ENCODE measurements at places on chromosomes 4 and X.
A peak's percentile ranks its signal among the peaks of the same experiment; 100 is the strongest.

DNA sequence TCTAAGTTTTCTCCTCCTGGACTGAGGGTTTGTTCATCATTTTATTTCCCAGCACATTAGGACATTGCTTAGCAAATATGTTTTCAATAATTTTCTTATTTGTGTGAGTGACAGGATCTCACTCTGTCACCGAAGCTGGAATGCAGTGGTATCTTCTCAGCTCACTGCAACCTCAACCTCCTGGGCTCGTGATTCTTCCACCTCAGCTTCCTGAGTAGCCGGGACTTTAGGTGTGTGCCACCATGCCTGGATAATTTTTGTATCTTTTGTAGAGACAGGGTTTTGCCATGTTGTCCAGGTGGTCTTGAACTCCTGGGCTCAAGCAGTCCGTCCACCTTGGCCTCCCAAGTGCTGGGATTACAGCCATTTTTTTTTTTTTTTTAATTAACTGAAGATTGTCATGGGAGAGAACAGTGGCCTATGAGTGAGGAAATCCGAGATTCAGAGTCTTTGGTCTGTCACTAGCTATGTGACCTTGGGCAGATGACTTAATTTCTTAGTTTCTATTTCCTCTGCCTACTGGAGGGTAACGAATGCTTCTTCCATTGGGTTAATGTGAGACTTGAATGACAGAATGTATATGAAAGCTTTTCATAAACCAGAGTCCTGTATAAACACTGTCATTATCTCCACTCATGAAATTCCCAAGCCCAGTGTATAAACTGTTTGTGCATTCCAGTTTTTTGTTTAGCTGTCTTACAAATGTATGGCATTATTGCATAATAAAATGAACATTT is 23.9 kb downstream of the MOB1B start:
- DNase-seq, result no peak

DNA sequence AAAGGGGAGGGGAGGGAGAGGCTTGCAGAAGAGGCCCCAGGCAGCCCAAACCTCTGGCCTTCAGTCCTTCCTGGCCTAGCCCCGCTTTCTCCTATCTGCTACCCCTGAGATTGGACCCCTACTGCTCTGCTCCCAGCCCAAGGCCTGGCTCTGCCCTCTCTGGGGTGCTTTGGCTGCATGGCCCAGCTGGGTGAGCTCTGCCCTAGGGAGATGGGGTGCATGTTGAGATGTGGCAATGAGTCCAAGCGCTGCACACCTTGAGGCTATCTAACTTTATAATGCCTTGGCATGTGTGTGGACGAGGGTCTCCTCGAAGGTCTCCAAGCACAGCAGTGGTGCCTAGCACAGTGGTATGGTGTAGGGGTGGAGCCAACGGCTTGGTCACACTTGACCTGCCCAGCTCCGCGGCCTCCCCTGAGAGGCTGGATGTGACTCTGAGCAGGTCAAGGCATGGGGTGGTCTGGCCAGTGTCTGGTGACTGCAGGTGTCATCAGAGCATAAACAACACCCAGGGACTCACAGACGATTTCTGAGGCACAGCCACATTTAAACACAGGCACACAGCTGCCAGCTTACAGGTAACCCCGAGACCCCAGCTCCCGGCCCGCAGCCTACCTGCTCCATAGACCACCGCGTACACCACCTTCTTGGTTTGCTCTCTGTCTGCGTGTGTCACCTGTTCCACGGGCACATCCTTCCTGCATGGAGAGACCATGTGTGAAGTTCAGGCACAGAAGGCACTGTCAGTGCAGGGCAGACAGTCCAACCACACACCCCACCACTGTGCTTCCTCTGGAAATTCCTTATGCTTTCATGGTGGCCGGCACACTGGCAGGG is 36.3 kb downstream of the NAT8L start:
- DNase-seq, result no peak

- no peak for DNase-seq
These were observed 28.2 kb upstream of the TCEAL4 start for GRCh38 chrX:103556963-103557612.

DNA sequence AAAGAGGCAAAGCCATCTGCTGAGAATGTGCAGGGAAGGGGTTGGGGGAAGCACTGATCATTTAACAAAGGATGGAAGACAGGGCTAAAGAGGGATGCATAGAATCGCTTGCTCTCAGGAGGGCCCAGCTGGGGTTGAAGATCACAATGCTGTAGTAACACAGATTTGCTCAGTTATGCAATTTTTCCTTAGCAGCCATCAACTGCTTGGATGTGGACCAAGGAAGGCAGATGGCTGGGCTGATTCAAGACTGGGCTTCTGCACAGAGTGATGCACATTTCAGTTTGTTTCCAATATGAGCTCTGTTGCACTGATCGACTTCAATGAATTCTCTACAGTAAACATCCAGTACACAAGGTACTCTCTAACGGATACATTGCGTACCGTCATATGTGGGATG is 127.8 kb upstream of the TBL1X start:
- peak; percentile 89 for DNase-seq

GRCh38 chrX:16185725-16186136 is 18.4 kb downstream of the MAGEB17 start:
- DNase-seq, result peak; percentile 62

- no peak for DNase-seq
These were observed 361.9 kb downstream of the PCDH19 start for GRCh38 chrX:100048156-100048555.

GRCh38 chr4:7971159-7971631 is 31.5 kb upstream of the AFAP1 start:
- no peak for DNase-seq

GRCh38 chr4:26510334-26510964 is 20.2 kb upstream of the CCKAR start:
- DNase-seq, result no peak

GRCh38 chrX:120302434-120302833 is 8.8 kb downstream of the TMEM255A start:
- DNase-seq, result no peak

GRCh38 chr4:88027611-88028608 is 20.5 kb downstream of the PKD2 start:
- DNase-seq, result peak; percentile 73

DNA sequence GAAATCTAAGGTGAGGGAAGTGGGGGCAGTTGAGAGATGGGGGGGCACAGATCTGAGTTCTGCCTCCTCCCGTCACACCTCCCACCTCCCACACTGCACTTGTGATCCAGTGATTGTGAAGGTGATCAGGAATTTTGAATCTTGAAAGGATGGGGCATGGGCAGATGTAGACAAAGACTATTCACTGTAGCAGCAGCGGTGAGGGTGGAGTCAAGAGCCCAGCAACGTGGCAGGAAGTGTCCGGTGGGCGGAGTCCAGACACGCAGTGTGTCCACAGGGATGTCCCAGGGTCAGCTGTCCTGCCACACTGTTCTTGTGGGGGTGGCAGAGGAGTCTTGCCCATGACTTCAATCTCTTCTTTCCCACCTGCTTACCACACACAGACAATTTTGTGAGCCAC is 330.5 kb upstream of the GALNT7 start:
- no peak for DNase-seq

DNA sequence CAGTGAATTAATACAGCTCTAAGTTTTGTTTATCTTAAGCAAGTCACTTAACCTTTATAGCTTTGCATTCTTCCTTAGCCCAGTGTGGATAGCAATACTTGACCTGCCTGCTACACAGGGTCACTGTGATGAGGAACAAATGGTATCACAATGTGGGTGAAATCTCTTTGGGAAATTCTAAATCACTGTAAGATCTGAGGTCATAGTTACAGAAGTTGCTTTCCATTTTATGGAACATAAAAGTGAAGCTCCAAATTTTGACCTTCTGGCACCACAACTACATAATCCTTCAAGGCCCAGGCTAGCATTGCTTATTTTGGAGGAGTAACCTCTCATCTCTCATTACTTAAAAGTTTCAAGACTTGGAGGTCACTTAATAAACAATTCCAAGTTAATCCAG is 227.7 kb downstream of the USP46 start:
- DNase-seq, result no peak

DNA sequence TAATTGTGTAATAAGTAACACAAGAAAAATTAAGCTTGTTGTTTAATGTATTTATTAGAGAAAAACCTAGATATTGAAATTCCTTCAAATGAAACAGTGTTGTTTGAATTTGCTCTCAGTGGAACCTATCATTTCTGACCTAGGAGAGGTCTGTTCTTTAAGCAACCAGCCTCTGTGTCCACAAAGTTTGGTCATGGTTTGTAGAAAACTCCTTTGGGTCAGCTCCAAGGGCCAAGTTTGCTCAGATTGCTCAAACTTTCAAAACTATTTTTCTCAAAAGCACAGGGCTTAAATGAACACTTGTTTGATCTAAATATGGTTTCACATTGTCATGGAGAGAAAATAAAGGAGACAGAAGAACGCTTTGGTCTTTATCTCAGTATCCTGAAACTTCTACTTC is 29.6 kb upstream of the RPL34 start:
- no peak for DNase-seq

GRCh38 chr4:142777045-142777743 is 68.9 kb downstream of the INPP4B start:
- no peak for DNase-seq

DNA sequence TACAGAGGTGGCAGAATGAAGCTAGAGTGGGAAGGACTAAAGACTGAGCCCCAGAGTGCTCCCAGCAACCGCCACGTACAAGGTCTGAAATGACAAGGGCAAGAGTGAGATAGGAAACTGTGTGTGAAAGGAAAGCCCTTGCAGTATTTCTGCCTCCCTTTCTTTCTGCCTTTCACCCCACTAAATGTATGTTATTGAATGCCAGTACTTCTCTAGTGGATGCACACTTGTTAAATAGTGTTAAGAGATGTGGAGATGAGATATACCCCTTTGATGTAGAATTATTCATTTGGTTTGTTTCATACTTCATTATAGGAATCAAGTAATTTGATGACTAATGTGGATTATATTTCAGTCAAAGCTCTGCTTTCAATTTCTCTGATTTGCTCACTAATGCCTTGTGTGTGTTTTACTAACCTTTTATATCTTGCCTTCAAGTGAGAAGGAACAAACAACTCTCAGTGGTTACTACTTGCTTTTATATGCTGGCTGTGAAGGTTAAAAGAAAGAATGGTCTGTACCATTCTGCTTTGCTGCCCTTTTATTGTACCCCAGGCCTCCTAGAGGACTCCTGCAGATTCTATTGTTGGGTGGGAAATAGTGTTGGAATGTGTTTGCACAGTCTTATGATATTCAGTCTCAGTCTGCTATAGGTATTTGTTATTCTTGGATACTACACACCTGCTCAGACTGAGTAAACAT is 8.0 kb upstream of the ANXA3 start:
- DNase-seq, result no peak

DNA sequence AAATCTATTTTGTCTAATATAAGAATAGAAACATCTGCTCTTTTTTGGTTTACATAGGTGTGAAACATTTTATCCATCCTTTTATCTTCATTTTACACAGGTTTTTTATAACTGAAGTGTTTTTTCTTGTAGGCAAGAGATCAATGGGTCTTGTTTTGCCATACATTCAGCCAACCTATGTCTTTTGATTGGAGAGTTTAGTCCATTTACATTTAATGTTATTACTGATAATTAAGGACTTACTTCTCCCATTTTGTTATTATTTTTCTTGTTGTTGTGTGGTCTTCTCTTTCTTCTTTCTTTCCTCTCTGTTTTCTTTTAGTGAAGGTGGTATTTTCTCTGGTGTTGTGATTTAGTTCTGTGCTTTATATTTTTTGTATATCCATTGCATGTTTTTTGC is 785.3 kb downstream of the ARAP2 start:
- no peak for DNase-seq

GRCh38 chrX:30577362-30577991 is at the start of gene TASL:
TASL (minus strand) TSS chrX:30577766; CDS start chrX:30560355, 17,411 bp downstream.
- no peak for DNase-seq

- no peak for DNase-seq
These were observed 67.9 kb downstream of the ANK2 start for GRCh38 chr4:113117358-113117702.

DNA sequence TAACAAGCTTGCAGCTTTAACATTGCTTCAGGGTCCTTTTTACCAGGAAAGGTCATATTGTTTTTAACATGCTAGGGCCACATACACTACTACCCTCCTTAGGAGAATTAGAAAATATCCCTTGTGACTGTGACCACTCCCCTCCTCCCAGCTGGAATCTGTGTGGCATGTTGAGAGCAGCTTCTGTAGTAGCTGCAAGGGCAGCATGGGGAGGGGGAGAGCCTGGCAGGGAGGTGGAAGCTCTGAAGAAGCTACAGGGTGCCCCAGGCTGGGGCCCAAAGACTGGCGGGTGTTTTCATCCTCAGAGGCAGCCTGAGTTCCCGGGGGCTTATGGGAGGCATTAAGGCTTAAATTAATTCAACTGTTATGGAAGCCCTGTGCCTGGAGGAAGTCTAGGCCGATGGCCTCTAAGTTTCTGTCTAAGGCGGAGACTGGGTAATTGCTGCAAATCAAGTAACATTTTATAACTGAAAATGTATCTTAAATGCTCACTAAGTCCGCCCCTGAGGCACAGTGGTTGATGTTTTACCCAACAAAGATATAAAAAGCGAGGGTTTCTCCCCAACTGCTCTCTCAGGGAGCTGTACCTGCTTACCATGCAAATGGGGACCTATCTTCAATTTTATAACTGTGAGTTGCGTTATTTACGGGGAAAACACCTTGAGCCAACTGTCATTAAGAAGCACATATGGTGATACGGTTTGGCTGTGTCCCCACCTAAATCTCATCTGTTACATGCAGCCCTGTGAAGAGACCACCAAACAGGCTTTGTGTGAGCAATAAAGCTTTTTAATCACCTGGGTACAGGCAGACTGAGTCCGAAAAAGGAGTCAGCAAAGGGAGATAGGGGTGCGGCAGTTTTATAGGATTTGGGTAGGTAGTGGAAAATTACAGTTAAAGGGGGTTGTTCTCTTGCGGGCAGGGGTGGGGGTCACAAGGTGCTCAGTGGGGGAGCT is 37.4 kb upstream of the STS start:
- DNase-seq, result no peak

DNA sequence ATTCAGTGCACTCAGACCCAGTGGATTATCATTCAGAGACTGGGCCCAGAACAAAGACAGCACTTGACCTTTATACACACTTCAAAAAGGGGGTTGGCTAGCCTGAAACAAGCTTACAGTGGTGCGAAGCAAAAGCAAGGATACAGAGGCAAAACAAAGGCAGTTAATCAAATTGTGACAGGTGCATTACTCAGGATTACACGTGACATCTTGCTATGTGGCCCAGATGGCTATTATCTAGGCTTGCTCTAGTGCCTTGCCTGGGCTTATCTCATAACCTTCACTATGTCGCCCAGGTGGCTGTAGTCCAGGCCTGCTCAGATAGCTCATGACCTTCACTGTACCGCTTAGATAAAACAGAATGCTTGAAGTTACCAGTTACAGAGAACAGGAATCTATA is 1092.1 kb upstream of the PRKX start:
- no peak for DNase-seq

- no peak for DNase-seq
These were observed 44.8 kb downstream of the PJA1 start for GRCh38 chrX:69120476-69120875.

DNA sequence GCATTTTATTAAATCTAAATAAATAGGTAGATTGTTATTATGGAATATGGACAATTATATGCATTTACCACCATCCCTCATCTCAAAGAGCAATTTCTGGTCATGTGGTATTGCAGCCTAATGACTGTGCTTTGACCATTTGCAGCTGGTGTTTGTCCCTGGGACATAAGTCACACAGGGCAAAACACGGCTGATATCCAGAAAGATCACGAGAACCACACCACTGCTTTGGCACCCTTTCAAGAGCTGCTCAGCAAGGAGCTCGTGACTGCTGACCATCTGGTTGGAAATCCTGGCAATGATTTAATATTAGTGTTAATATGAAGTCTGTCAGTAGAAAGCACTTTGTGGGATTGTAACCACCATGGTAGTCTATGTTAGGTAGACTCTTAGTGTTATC is 545.0 kb downstream of the GBA3 start:
- DNase-seq, result peak; percentile 30

GRCh38 chr4:142974328-142974727 is 128.2 kb upstream of the INPP4B start:
- no peak for DNase-seq

All from muscle of back (tissue), 13 donors.